ENCODE measurements at places on chromosomes 12 and 14.

DNA sequence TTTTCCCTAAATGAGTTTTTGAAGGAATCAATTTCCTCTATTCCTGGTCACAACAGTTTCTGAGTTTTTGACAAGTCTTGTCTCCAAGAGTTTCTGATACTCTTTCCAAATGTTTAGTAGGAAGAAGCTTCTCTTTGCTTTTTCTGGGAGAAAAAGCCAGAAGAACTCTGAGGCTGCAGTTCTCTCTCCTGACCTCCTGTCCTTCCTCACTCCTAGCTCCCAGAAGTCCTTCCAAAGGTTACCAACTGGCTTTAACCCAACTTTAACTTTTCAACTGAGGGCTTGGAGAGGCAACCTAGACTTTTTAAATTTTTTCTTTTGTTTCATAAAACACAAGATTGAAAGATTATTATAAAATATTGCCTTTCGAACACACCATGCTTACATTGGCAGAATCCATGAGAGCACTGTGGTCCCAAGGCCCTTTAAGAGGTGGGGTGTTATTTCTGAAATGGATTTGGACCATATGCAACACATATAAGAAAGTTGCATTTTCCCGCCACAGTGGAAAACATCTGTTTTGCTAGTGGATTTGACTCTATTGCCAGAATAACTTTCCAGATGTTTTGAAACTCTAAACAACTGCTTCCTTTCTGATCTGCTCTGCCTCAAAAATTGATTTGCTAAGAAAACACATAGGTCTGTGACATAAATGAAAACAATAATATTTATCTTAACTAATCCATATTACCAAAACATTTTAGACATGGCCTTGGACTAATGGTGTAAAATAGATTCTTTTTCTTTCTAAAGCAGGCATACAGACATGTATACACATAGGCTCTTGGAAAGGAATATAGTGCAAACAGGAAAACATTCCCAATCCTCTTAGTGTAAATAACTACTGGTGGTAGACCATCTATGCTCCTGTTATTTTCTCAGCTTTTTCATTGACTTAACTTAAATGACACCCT is 22.3 kb upstream of the EPS8 start:
- no peaks in the 10 kb centered on the region for H3K4me1 ChIP-seq
- DNase-seq: no peak
- H3K4me3 ChIP-seq: no peak overlapping the region
- H3K36me3 ChIP-seq: no peaks in the 10 kb centered on the region
- peak overlapping the region; percentile 37 for H3K27ac ChIP-seq

DNA sequence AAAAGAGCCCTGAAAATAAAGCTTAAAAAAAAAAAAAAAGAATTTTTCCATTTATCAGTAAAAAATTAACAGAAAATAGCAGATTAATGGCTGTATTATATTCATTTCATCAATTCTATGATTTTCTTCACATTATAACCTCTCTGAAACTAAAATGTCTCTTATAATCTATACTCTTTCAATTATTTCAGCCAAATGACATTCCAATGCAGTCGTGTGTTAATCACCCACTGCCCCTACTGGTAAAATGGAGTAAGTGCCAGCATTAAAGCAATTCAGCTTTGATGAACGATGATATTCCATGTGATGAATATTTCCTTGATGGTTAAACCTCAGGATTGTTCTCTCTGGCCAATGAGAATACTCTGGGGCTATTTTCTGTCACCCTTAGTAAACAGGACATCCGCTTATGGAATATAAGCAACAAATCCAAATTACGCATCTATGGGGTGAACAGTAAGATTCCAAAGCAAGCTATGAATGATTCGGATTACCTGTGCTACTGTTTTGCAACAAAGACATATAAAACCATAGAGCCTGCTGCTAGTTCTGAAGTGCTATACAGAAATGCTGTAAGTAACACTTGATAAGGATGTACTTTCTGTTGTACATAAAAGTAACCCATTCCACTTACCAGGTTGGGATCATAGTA is 20.3 kb upstream of the SYCP3 start:
- H3K27me3 ChIP-seq: no peaks in the 10 kb centered on the region
- no peak overlapping the region for H3K27ac ChIP-seq
- no peaks in the 10 kb centered on the region for H3K36me3 ChIP-seq
- no peak for DNase-seq

GRCh38 chr14:53881921-53882320 is 74.7 kb downstream of the BMP4 start:
- no peaks in the 10 kb centered on the region for H3K36me3 ChIP-seq
- H3K27me3 ChIP-seq: no peaks in the 10 kb centered on the region
- H3K27ac ChIP-seq: no peak overlapping the region
- no peak for DNase-seq
- H3K4me3 ChIP-seq: no peak overlapping the region

- no peaks in the 10 kb centered on the region for H3K27me3 ChIP-seq
- H3K27ac ChIP-seq: peak overlapping the region; percentile 95
- H3K4me1 ChIP-seq: peaks cover 52% of the 10 kb centered on the region
- H3K36me3 ChIP-seq: no peaks in the 10 kb centered on the region
- peak overlapping the region; percentile 89 for H3K4me3 ChIP-seq
These were observed 2.0 kb upstream of the ATN1 start for GRCh38 chr12:6925540-6926279.

DNA sequence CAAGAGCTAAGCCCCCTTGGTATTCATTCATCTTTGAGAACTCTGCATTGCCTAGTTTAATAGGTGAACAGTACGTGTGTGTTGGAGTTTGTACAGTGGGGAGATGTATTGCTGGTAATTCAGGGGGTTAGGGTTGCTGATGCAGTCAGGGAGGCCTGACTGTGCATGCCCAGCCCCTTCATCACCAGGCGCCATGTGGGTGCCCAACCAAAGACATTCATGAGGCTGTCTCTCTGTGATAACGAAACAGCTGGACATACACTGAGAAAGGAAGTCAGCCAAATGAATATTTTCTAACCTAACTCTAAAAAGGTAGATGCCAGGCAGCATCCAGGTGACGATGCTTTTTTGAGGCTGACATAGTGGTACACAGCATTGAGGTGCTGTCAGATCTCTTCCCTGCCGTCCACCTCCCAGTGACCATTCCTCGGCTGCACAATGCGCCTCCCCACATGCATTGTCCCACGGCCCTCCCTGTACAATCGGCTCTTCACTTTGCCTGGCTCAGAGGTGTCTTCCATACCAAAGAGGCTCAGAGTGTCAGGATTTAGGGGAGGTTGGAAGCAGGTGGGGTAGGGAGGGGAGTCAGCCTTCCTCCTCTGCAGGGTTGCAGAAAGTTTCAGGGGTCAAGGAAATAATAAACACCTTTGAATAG is 19.0 kb downstream of the EML1 start:
- DNase-seq: no peak
- H3K27me3 ChIP-seq: no peaks in the 10 kb centered on the region
- peaks cover 34% of the 10 kb centered on the region for H3K4me1 ChIP-seq

GRCh38 chr14:68671909-68672308 is 121.0 kb downstream of the ZFP36L1 start:
- H3K27me3 ChIP-seq: no peaks in the 10 kb centered on the region
- H3K36me3 ChIP-seq: no peaks in the 10 kb centered on the region
- DNase-seq: no peak
- H3K4me3 ChIP-seq: no peak overlapping the region
- H3K27ac ChIP-seq: peak overlapping the region; percentile 66
- H3K4me1 ChIP-seq: peaks cover 48% of the 10 kb centered on the region

DNA sequence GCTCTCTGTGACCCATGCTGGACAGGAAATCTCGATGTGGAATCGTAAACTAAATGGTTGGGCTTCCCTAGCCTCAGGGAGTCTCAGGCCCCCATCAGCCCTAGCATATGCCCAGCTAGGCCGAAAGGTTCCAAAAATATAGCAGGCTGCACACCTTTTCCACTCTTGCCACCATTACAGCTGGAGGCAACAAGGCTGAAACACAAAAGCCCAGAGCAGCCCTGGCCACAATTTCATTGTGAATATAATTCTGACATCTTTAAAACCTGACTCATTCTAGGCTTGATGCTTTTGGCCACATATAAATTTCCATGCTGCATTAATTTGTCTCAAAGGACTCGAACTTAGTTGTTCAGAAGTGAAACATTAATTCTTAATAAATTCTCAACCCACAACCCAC is 382.2 kb downstream of the GRIN2B start:
- H3K27me3 ChIP-seq: no peaks in the 10 kb centered on the region
- no peak for DNase-seq
- H3K27ac ChIP-seq: no peak overlapping the region
- no peak overlapping the region for H3K4me3 ChIP-seq
- no peaks in the 10 kb centered on the region for H3K4me1 ChIP-seq
- H3K36me3 ChIP-seq: no peaks in the 10 kb centered on the region

Data from heart right ventricle (tissue), 16 donors.